ENCODE measurements at places on chromosomes 4 and X.

- DNase-seq, result no peak
Measured at GRCh38 chrX:27575565-27575964, 14.6 kb upstream of the DCAF8L2 start.

GRCh38 chr4:146232131-146232722 lies 17.9 kb downstream of the REELD1 start:
- no peak for DNase-seq

- DNase-seq, result no peak
Measured at GRCh38 chr4:184420881-184421416, 53.4 kb downstream of the IRF2 start.

GRCh38 chr4:2570551-2571222 lies 34.2 kb downstream of the FAM193A start:
- DNase-seq, result peak; percentile 69

DNA sequence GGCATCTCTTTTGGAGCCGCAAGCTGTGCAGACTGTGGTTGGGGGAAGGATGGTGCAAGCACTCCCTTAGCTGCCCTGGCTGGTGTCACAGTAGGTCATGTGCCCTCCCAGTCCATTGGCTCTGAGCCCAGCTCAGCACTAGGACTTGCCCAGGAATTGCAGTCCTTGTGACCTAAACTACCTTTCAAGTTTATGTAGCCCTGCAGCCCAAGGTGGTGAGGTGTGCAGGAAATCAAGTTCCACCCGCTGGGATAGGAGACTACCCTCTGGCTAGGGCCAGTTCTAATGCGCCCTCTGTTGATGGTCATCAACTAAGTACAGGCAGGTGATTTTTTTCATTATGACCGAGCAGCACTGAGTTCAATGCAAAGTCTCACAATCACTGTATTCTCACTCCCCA lies 335.2 kb downstream of the UBE2NL start:
- no peak for DNase-seq

DNA sequence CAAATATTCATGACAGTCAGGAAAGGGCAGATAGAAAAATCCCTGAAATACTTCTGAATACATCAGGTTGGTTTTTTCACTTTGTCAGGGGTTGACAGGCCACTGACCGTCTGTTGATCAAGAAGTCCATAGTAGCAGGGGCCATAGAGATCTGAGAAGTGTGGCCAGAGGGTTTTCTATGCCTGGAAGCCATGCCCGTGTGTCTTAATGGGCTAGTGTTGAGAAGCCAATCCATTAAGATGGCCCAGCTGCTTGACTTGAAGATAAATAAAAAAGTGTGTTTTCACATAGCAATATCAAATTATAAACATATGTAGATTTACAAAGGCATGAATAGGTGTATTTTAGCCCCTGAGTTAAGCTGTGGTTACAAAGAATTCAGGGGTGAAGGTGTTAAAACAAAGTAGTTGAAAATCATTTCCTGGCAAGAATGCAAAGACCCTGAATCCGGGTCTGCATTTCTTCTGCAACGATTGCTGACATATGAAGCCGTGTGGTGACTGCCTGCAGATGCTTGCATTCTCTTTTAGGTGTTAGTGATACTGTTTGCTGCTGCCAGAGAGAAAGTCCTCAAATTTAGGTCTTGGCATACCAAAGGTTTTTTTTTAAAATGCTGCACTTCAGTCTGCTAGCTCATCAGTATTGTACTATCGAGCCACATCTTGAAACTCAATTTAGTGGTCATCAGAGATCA lies 9.3 kb upstream of the LIMCH1 start:
- DNase-seq, result no peak

- DNase-seq, result no peak
Measured at GRCh38 chr4:112765317-112765974, 128.5 kb downstream of the LARP7 start.

DNA sequence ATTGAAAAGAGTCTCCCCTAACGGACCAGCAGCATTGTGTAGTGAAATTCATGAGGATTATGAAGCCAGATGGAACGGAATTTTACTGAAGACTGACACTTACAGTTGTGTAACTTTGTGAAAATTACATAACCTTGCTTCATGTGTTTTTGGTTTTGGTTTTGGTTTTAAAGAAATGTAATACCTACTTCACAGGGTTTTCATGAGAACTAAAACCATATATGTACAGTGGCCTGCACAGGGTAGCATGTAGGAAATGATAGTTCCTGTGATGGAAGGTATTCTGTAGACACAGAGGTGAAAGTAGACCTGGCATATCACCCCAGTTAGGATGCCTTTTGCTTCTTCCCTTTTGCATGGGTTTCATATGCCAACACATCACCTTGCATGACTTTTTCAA lies 247.0 kb downstream of the BANK1 start:
- DNase-seq, result no peak

- DNase-seq, result no peak
Measured at GRCh38 chrX:79408623-79409322, 41.6 kb upstream of the ITM2A start.

- DNase-seq, result no peak
Measured at GRCh38 chrX:131901546-131901945, 121.6 kb upstream of the STK26 start.

GRCh38 chr4:39713691-39714090 lies 15.8 kb downstream of the UBE2K start:
- DNase-seq, result no peak

DNA sequence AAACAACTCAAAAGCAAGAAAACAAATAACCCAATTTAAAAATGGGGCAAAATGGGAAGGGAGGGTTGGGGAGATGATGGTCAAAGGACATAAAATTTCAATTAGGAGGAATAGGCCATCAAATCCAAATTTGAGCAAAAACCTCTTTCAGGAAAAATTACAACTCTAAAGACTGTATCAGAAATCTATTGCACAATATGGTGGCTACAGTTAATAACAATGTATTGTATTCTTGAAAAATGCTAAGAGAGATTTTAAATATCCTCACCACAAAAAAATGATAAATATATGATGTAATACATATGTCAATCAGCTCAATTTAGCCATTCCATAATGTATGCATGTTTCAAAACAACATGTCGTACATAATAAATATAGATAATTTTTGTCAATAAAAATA lies 60.7 kb downstream of the RELL1 start:
- DNase-seq, result no peak

DNA sequence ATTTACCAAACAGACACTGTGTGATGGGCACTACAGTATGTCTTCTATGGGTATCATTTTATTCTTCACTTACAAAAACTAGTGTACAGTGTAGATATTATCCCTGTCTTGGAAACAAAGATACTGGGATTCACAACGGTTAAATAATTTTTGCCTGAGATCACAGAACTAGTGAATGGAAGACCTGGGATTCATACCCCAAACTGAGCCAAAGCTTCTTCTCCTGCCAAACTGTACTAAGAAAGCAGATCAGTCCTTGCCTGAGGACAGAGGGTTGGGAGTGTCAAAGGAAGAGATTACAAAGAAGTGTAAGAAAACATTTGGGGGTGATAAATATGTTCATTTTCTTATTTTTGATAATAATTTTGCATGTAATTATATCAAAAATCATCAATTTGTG lies 43.1 kb downstream of the PPA2 start:
- DNase-seq, result no peak

- DNase-seq, result no peak
Measured at GRCh38 chrX:132226169-132226568, 6.9 kb upstream of the RAP2C start.

GRCh38 chrX:124362072-124362471 lies 15.7 kb downstream of the SH2D1A start:
- DNase-seq, result no peak

GRCh38 chrX:129980001-129980401 lies 2.4 kb upstream of the BCORL1 start:
- DNase-seq, result peak; percentile 57

- DNase-seq, result peak; percentile 61
Measured at GRCh38 chr4:83320548-83320947, 14.1 kb downstream of the HPSE start.

GRCh38 chrX:136607236-136607635 lies 40.7 kb upstream of the CD40LG start:
- no peak for DNase-seq

DNA sequence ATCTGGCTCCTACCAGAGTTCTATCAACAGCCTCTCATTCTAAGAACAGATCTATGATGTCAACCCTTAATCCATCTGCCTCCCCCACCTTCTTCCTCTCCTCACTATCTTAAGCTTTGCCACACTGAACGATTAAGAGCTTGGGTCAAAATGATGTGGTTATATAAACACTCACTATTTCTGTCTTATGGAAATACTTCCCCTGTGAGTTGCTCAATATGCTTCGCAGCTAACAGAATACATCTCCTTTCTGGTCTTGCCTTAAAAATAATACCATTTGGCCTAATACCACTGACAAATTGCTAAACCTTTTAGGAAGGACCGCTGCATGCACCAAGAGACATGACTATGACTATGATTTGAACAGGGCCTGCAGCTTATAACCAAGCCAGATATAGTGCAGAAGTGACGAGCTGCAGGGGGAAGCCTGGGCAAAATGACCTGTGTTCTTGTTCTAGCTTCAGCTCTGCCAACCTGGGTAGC lies 130.9 kb downstream of the RNF150 start:
- no peak for DNase-seq

DNA sequence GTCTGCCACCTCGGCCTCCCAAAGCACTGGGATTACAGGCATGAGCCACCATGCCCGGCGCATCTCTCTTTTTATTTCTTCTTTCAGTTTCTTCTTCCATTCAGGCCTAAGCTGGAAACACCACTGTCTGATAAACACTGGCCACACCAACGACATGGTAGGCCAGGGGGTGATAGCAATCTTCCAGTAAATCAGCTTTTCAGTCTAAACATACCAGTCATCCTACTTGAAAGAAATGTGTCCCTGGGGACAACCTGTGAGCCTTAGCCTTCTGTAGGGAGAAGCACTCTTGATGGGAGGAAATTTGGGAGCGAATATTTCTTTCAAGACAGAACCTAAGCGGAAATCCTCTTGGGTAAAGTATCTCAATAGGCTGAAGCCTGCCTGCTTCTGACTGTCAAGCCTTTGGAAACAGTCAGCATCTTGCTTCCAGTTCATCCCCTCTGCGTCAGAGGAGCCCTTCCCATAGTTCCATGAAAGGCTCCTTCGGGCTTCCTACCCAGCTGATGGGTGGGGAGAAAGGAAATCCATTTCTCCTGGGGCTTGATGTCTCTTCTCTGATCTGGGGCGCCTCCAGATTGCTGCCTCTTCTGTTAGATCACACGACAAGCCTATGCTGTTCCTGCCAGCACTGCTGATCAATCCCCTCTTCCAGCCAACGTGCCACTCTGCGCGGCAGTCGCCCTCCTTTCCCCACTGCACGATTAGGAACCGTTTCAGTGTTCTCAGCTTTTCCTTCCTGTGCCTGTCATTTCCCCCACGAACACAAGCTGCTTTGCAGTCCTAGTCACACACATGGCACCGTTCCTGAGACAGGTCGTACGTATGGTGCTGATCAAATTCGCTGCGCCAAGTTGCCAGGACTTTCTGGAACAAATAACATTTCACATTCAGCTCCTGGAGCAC lies 49.5 kb upstream of the CBR4 start:
- no peak for DNase-seq

DNA sequence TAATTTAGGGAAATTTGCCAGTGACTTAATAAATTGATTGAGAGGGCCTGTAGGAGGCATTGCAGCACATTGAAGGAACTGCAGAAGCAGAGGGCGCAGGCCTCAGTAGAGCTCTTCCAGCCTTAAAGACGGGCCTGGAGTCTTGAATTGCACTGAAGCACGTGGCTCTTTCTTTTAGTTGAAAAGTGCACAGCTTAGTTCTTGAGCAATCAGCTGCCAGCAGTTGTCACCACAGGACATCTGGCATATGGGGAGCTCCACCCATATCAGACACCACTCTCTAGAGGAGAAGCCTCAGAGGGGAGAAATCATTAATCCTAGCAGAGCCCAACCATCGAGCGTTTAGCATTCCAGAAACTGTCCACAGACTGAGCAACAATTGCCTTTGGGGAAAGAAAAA lies 16.0 kb upstream of the FGF16 start:
- no peak for DNase-seq

DNA sequence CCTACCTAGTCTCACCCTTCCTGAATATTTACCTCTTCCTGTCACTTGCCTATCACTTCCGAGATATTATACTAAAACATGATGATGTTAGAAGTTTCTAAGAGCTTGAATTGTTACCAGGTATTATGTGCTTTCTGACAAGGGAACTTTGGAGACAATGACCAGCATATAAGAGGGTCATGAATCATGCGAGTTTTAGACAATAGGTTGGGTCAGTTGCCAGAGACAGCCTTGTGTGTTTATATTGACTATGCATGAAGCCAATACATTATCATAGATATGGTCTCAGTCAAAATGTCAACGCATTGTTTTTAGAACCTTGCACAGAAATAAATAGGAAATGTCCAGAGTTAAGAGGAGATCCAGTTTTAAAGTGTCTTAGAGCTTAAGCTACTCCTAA lies 116.8 kb downstream of the KLHL4 start:
- no peak for DNase-seq

GRCh38 chrX:130014770-130015169 lies 32.3 kb downstream of the BCORL1 start:
- no peak for DNase-seq

DNA sequence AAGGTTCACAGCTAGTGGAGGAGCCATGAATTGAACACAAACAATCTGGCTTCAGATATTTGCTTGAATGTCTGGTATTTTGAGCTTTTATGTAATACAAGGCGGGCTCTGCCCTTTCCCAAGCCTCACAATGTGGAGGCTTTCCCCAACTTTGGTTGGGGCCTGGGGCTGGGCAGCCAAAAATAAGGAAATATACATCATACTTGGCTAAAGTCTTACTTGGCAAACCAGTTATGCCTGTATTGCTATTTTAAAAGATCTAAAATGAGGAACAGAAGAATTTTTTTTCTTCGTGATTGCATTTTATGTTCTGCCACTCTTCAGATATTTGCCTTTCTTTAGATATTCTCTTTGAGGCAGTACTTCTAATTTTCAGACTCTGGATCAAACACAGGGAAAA lies 26.1 kb downstream of the ARFIP1 start:
- DNase-seq, result no peak

GRCh38 chr4:145283909-145284308 lies 103.5 kb upstream of the OTUD4 start:
- no peak for DNase-seq

GRCh38 chr4:6269616-6270511 lies at the start of gene WFS1:
Gene WFS1, plus strand, starts transcription at chr4:6269850. Its CDS starts 7,606 bp downstream, at chr4:6277456.
- peak; percentile 99 for DNase-seq

Data from activated CD8-positive, alpha-beta memory T cell treated with anti-CD3 and anti-CD28 coated beads, Interleukin-2, amount 50 U/mL, for 48 hours (primary cell).